ENCODE measurements at places on chromosomes 1 and 21. TPM values are rescaled to one million over a fixed set of nuclear protein-coding genes. Genes with fewer than 3 reads are reported as not detected.

DNA sequence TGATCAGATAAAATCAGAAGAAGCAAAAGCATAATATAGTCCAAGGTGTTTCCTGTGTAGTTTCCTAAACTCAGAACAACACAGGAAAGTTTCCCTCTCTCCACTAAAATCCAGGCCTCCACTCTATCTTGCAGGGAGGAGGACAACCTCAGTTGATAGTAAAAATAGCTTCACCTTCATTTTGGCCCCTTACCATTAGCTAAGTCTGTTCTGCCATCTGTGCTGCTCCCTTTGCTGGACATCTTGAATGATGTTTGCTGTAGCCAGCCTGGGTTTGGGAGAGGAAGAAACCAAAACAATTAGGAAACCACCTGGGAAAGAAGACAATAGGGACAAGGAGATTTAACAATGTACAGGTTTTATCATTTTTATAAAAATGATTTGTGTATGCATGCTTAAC, 18.6 kb downstream of the DCAF8 start:
- DNase-seq = no peak
- H3K27ac ChIP-seq = peak overlapping the region; percentile 86
- peaks cover 71% of the 10 kb centered on the region for H3K4me1 ChIP-seq
- H3K36me3 ChIP-seq = no peaks in the 10 kb centered on the region
- H3K27me3 ChIP-seq = no peaks in the 10 kb centered on the region

DNA sequence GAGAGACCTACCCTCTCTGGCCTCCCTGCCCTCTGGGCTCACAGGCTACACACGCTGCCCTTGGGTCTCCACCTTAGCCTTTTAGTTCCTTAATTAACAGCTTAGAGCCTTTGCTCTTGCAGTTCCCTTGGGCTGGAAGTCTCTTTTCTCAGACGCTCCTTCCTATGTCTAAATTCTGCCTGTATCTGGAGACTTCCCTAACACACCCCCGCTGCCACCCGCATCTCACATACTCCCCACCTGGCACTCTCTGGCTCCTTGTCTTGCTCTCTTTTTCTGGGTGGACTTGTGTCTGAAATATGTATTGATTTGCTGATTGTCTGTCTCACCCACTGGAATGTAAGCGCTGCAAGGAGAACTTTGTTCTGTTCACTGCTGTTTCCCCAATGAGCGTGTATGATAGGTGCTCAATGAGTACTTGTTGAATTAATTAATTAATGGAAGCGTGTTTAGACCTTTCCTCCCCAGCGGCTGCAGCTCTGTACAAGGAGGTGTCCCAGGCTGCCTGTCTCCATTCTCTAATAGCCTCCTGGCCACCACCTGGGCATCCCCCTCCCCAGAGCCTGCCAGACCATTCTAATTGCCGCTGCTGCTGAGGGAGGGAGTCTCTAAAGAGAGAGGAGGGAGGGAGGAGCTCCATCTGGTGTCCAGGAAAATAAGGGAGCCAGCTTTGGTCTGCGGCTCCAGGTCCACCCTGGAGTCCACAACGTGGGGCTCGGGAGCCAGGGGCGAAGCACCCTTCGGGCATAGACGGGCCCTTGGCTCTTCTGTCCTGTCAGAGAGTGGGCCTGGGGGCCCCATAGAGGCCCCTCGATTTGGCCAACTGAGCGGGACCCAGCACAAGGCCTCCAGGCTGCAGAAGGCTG, 95.4 kb downstream of the RNF220 start:
- peaks cover 14% of the 10 kb centered on the region for H3K27me3 ChIP-seq
- no peaks in the 10 kb centered on the region for H3K4me1 ChIP-seq
- H3K27ac ChIP-seq = no peak overlapping the region

GRCh38 chr1:154938604-154939399, 2.3 kb upstream of the PMVK start:
- peaks cover 17% of the 10 kb centered on the region for H3K4me1 ChIP-seq
- no peaks in the 10 kb centered on the region for H3K36me3 ChIP-seq
- DNase-seq = no peak
- no peak overlapping the region for H3K4me3 ChIP-seq
- H3K27ac ChIP-seq = peak overlapping the region; percentile 98

- H3K27ac ChIP-seq = no peak overlapping the region
- peaks cover 2% of the 10 kb centered on the region for H3K27me3 ChIP-seq
- H3K4me3 ChIP-seq = no peak overlapping the region
- H3K36me3 ChIP-seq = no peaks in the 10 kb centered on the region
- no peaks in the 10 kb centered on the region for H3K4me1 ChIP-seq
Measured at GRCh38 chr1:36599828-36600227, 117.1 kb upstream of the CSF3R start.

- no peak overlapping the region for H3K4me3 ChIP-seq
- no peak overlapping the region for H3K27ac ChIP-seq
- H3K4me1 ChIP-seq = no peaks in the 10 kb centered on the region
- H3K36me3 ChIP-seq = no peaks in the 10 kb centered on the region
Measured at GRCh38 chr21:15241997-15242736, 177.4 kb upstream of the NRIP1 start.

DNA sequence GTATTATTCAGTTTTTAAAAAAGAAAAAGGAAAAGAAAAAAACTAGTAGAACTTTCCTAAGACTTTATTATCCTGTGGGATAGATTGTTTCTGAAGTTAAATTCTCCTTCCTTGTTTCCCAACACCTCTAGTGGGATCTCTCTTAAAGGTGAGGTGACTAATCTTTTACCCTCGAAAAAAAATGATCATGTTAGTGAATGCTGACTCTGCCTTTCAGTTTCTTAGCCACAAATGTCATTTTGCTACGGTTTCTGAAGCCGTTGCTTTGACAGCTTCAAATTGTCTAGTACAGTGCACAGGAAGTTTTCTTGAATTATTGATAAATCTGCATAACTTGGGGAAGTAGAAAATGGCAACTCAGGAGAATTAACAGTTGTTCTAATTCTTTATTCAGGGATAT, 13.0 kb upstream of the NEK7 start:
- H3K27me3 ChIP-seq = no peaks in the 10 kb centered on the region
- no peaks in the 10 kb centered on the region for H3K4me1 ChIP-seq
- H3K36me3 ChIP-seq = no peaks in the 10 kb centered on the region

DNA sequence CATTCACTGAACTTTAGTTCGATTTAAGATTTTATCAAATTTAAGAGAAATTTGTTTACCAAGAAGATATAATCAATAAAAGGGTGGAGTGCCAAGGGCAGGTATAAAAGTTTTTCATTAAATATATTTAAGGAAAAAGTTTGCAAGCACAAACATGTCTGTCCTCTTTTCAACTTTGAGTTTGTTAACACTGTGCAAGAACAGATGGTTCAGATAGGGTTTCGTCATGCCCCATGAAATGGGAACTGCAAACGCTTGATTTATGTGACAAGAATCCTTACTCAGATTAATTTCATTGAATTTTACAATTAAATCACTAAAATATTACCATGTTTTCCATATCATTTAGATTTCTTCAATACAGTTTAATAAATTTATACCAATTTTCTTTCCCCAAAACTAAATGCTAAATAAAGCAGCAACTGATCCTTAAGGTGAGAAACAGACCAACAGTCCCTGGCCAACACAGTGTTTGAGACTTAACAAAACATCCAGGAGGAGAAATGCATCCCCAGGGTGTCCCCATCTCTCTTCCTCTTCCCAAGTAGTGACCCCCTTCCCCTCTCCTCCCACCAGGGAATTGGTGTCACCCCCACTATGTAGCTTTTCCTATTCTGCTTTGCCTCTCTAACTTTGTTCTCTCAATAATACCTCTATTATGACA, 292.9 kb downstream of the LTN1 start:
- no peak overlapping the region for H3K27ac ChIP-seq
- no peak for DNase-seq
- no peaks in the 10 kb centered on the region for H3K27me3 ChIP-seq
- H3K4me3 ChIP-seq = no peak overlapping the region

DNA sequence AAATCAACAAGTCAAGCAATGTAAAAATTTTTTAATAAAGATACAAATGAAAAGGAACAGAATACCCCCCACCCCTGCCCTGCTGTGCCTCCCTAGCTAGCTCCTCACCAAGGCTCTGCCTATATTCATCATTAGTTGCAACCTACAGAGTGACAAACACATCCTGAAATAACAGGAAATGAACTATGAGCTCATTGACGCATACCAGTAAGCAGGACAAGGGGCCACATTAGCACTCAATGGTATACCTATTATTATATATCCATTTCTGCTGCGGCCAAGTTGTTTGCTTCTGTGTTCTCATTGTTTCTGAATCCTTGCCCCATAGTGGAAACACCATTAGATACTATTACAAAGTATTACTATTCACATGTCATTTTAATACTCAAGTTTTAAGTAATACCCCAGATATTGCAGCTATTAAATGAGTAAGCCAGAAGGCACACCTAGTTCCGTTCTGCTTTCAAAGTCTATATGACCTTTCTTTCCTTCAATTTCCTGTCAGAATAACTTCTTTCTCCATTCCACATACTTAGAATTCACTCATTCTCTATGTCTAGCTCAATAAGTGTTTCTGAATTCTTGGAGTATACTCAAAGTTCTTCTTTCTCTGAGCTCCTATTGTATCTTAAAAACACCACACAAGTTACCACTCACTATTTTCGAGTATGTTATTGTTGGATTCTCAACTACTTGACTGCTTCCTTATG, 1214.9 kb downstream of the PLA2G4A start:
- DNase-seq = no peak
- no peaks in the 10 kb centered on the region for H3K27me3 ChIP-seq
- H3K36me3 ChIP-seq = no peaks in the 10 kb centered on the region
- H3K27ac ChIP-seq = no peak overlapping the region
- no peaks in the 10 kb centered on the region for H3K4me1 ChIP-seq

- H3K36me3 ChIP-seq = no peaks in the 10 kb centered on the region
- no peaks in the 10 kb centered on the region for H3K4me1 ChIP-seq
- H3K27me3 ChIP-seq = no peaks in the 10 kb centered on the region
Measured at GRCh38 chr1:35870651-35871309, 12.2 kb upstream of the AGO1 start.

DNA sequence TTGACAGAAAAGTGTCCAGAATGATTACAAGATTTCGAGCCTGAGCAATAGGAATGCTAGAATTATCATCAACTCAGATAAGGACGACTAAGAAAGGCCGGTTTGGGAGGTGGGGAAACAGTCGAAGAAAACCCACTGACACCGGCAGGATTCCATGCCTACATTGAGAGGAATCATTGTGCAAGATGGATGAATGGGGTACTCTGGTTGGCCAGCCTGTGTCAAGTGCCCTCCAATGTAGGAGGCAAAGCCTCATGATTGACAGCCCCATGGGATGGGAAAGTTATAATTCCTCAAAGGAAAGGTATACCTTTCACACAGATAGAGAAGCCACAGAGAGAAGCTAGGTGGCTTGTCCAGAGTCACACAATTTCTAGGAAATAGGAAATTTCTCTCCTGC, 153.5 kb upstream of the CTTNBP2NL start:
- H3K27ac ChIP-seq = no peak overlapping the region
- DNase-seq = no peak
- H3K27me3 ChIP-seq = no peaks in the 10 kb centered on the region

- H3K27ac ChIP-seq = no peak overlapping the region
- H3K36me3 ChIP-seq = no peaks in the 10 kb centered on the region
- H3K4me1 ChIP-seq = peaks cover 18% of the 10 kb centered on the region
Measured at GRCh38 chr1:166353213-166353612, 186.4 kb upstream of the FAM78B start.

GRCh38 chr1:40032240-40032891, 8.2 kb upstream of the CAP1 start:
- peak; percentile 43 for DNase-seq
- no peaks in the 10 kb centered on the region for H3K27me3 ChIP-seq
- H3K27ac ChIP-seq = no peak overlapping the region
- H3K4me1 ChIP-seq = peaks cover 19% of the 10 kb centered on the region

- H3K27ac ChIP-seq = peak overlapping the region; percentile 82
- peaks cover 33% of the 10 kb centered on the region for H3K4me1 ChIP-seq
- no peak for DNase-seq
- H3K4me3 ChIP-seq = no peak overlapping the region
- H3K36me3 ChIP-seq = no peaks in the 10 kb centered on the region
- no peaks in the 10 kb centered on the region for H3K27me3 ChIP-seq
Measured at GRCh38 chr21:43905726-43906455, 40.9 kb downstream of the AGPAT3 start.

GRCh38 chr1:47675721-47676120, 237.9 kb downstream of the FOXD2 start:
- no peaks in the 10 kb centered on the region for H3K36me3 ChIP-seq
- DNase-seq = no peak
- no peaks in the 10 kb centered on the region for H3K4me1 ChIP-seq
- H3K27ac ChIP-seq = no peak overlapping the region
- no peak overlapping the region for H3K4me3 ChIP-seq

DNA sequence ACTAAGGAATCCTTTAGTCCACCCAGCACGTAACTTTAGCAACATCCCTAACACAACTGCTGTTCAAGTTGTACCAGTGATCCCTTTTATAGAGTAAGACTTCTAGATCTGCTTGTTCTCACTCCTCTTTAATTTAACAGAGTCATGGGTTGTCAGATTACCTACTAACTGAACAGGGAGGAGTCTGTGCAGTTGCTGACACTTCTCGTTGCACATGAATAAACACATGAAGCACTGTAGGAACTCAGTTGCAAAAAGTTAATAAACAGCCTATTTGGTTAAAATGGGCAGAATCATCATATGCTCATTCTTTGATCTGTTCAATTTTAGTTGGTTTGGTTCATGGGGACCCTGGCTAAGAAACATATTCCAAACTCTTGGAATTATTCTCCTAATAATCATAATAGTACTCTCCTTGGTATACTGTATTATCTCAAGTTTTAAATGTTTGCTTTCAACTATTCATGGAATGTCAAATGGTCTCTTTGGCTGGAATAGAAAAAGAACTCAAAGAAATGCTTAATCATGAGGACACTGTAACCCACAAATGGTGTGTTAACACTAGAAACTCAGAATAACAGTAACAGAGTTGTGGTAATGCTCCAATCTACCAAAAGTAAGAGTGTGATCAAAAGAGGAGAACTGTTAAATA, 15.6 kb downstream of the PLPPR5 start:
- no peak for DNase-seq
- H3K4me3 ChIP-seq = no peak overlapping the region
- H3K27me3 ChIP-seq = no peaks in the 10 kb centered on the region
- H3K27ac ChIP-seq = no peak overlapping the region

- H3K4me3 ChIP-seq = no peak overlapping the region
- H3K27me3 ChIP-seq = no peaks in the 10 kb centered on the region
- DNase-seq = no peak
- H3K27ac ChIP-seq = no peak overlapping the region
- peaks cover 5% of the 10 kb centered on the region for H3K4me1 ChIP-seq
- no peaks in the 10 kb centered on the region for H3K36me3 ChIP-seq
Measured at GRCh38 chr1:183898610-183899009, 93.7 kb downstream of the RGL1 start.

GRCh38 chr21:37292941-37293340, 25.8 kb upstream of the VPS26C start:
- no peaks in the 10 kb centered on the region for H3K36me3 ChIP-seq
- H3K4me3 ChIP-seq = no peak overlapping the region
- no peak for DNase-seq
- no peak overlapping the region for H3K27ac ChIP-seq

GRCh38 chr1:932173-932510, 8.4 kb downstream of the SAMD11 start:
- no peak overlapping the region for H3K27ac ChIP-seq
- no peaks in the 10 kb centered on the region for H3K36me3 ChIP-seq
- no peak for DNase-seq
- H3K4me3 ChIP-seq = no peak overlapping the region
- H3K27me3 ChIP-seq = peaks cover 63% of the 10 kb centered on the region

GRCh38 chr1:77279929-77280328, 1.9 kb upstream of the AK5 start:
- DNase-seq = no peak
- H3K27me3 ChIP-seq = peaks cover 25% of the 10 kb centered on the region
- no peaks in the 10 kb centered on the region for H3K36me3 ChIP-seq
- H3K27ac ChIP-seq = no peak overlapping the region

PCSK9 gene
- total RNA-seq = 0.07 TPM

NKAIN1 gene
- 1.4 TPM for total RNA-seq

EPHB2 gene
- total RNA-seq = 0.58 TPM

THBS3 gene
- total RNA-seq = 3.8 TPM

BCL2L15 gene
- 0.32 TPM for total RNA-seq

TMEM82 gene
- total RNA-seq = not detected

SWT1 gene
- 3.8 TPM for total RNA-seq

TCP10L gene
- 0.31 TPM for total RNA-seq

OLIG1 gene
- not detected for total RNA-seq
